Renal cortical epithelial cell (primary cell): ENCODE measurements at places on chromosomes 7 and 10. TPM values are rescaled to one million over a fixed set of nuclear protein-coding genes. Genes with fewer than 3 reads are reported as not detected.

DNA sequence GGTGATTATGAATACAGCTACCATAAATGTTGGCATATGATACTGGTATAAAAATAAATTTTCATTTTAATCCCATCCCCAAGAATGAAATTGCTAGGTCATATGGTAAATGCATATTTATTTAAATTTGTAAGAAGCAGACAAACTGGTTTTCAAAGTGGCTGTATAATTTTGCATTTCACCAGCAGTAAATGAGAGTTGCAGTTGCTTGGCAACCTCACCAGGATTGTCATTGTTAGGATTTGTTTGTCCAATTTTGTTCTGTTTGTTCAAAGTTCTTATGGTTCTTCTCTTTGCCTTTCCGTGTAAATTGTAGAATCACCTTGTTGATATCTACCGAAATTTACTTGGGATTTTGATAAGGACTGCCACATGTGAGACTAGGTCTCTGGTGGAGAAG is 237.4 kb downstream of the OTUD1 start:
- DNase-seq = no peak

GRCh38 chr10:4450981-4451908 is 374.8 kb upstream of the AKR1E2 start:
- peak; percentile 16 for DNase-seq

GRCh38 chr7:96250776-96251361 is 71.0 kb downstream of the SLC25A13 start:
- DNase-seq = no peak

- DNase-seq = no peak
Observed at GRCh38 chr7:27860800-27861199, 120.8 kb downstream of the TAX1BP1 start.

DNA sequence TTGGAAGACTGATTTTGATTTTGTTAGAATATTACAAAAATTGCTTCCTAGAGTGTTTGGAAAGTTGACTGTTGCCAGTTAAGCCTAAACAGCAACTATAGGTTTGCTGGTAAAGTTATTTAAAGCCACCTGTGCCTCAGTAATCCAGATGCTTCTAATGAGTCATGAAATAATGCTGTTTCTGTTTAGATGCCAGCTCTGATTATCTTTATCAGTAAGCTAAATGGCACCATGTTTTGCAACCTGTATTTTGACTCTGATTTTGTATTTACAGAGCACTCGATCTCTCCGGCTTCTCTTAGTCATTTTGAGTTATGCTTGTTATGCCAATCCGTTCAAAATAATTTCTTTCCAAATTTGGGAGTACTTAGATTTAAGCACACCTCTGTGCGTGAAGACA is 366.1 kb downstream of the EXOC4 start:
- no peak for DNase-seq

SLC13A1 gene
- not detected in 2 replicates for total RNA-seq

GRCh38 chr7:81036057-81036456 is 117.2 kb upstream of the SEMA3C start:
- DNase-seq = peak; percentile 29

- no peak for DNase-seq
Observed at GRCh38 chr7:140229101-140229525, 52.3 kb upstream of the KDM7A start.

DNA sequence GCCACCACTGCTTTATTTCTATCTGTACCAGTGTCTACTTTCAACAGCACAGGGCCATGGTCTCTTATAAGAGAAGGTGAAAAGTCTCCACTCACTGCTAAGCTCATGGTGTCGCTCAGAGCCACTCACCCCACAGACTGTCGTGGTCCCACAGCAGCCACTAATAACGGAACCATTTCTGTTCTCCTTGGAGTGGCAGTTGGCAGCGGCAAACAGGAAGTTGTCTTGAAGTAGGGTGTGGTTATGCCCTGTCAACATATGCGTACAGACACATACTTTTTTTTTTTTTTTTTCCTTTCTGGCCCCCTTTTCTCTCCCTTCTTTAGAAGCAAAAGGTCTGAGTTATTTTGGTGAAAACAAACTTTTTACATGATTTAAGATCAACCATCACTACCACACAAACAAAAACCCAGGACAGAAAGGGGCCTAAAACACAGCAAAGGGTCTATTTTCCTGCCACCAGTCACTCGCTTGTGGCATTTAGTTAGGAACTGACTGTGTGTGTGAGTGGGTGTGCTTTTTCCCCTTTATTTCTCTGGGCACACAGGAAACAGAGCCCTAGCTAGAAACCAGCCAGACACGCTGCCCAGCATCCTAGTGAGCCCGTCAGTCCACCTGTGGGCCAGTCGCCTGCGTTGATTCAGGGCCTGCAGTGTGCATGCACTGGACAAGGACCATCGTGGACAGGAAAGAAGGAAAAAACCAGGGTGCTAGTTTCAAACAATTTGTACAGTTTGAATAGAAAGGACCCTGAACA is 96.7 kb upstream of the EFCAB10 start:
- DNase-seq = no peak

DNA sequence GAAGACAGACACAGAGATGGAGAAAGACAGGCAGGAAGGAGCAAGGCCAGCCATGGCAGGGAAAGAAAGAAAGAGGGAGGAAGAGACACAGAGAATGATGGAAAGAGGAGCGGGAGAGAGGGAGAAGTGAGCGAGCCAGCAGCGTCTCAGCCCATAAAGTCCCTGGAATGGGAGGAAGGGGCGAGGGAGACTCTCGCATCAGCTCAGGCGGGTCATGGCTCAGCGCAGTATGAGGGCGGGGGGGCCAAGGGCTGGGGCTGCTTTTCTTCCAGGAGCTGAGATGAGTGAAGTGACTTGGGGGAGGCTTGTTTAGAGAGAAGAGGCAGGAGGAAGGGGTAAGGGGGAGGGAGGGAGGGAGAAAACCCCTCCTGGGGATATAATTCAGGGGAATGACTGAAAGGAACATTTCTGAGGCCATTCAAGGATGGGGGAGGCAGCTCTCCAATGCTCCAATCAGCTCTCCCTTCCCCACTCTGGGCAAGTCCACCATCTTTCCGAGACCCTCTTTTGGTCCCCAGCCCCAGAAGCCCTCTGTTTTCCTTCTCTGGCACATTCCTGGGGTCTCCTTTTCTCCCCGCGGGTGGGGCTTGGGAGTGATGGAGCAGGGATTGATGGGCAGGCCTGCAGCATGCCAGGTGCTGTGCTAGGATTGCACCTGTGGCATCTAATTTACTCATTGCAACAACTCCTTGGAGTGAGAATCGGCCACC is 87.9 kb downstream of the HIF1AN start:
- no peak for DNase-seq

NPFFR1 gene
- total RNA-seq = under 0.01 TPM in 1 of 2 replicates, not detected in the other

DNA sequence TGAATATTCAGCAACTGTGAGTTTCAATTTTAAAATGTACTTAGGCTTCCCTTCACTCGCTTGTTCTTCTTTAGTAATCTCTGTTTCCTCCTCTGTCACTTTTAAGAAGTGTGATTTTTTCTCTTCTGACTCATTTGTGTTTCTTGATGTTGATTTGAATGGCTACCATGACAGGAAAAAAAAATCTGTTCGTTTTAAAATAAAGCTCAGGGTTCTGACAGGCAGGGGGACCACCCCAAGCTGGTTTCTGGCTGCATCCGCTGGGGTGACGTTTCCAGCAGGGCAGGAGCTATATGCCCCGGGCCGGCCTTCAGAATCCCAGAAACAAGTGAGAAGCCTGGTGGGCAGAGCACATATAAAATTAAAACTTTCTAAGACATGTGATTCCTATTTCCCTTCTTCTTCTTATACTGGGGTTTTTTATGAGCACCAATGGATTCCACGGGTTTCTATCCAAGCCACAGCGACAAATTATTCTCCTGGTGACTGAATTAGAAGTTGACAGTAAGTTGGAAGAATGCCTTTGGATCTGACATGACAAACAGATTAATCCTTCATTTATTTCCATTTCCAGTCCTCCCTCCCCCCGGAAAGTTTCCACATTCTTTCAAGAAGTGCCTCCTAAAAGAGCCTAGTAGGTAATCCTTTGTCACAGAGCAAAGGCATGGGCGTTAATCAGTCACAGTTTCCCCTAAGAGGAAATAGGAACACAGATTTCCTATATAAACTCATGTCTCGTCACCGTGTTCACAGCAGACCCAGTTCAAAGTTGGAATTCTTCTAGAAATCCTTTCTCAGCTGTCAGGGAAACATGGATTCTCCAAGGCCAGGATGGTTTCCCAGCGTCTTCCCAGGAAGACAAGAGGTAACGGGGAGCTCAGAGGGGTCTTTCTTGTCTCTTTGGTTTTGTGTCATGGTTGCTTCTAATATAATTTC is 79.9 kb downstream of the PTPRE start:
- DNase-seq = no peak

JMJD1C gene
- 74.8 and 122 TPM in 2 replicates for total RNA-seq

DNA sequence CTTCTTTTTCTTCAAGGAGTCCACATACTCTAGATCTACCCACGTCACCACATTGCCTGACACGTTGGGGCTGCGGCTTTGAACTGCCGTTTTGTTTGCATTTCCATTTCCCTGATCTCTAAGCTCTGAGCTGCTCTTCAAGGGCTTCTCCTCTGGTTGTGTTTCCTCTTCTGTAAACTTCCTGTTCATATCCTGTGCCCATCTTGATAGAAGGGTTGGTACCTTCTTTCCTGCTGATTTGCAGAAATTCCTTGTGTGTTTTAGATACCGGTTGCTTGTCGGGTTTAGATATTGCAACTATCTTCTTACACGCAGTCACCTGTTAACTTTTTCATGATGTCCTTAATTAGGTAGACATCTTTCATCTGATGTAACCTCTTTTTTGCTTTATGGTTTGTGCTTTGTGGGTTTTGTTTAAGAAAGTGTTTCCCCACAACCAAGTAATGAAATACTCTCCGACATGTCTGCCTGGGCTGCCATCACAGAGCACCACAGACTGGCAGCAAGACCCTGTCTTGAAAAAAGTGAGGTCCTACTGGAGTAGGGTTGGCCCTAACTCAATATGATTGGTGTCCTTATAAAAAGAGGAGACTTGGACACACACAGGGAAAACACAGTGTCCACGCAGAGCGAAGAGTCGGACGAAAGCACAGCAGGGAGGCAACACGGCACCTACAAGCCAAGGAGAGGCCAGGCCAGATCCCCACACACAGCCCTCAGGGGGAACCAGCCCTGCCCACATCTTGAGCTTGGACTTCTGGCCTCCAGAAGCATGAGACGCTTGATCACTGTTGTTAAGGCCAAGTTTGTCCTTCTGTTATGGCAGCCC is 99.1 kb upstream of the PDGFA start:
- DNase-seq = no peak

DNA sequence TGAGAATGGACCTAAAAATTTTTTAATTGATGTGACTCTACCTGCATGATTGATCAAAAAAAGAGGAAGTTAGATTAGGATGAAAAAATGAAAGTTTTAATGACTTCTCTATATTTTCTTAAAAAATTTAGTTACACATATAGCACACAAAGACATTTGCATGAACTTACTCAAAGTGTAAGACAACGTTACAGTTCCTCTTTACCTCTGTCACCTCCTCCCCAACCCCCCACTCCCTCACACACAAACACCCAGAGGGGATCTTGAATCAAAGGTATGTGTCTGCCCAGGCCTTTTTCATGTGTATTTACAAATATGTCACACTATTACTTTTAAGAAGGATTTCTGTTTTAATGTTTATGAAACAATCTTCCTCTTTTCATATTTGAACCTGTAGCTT is 20.6 kb upstream of the CDCA7L start:
- no peak for DNase-seq

DNA sequence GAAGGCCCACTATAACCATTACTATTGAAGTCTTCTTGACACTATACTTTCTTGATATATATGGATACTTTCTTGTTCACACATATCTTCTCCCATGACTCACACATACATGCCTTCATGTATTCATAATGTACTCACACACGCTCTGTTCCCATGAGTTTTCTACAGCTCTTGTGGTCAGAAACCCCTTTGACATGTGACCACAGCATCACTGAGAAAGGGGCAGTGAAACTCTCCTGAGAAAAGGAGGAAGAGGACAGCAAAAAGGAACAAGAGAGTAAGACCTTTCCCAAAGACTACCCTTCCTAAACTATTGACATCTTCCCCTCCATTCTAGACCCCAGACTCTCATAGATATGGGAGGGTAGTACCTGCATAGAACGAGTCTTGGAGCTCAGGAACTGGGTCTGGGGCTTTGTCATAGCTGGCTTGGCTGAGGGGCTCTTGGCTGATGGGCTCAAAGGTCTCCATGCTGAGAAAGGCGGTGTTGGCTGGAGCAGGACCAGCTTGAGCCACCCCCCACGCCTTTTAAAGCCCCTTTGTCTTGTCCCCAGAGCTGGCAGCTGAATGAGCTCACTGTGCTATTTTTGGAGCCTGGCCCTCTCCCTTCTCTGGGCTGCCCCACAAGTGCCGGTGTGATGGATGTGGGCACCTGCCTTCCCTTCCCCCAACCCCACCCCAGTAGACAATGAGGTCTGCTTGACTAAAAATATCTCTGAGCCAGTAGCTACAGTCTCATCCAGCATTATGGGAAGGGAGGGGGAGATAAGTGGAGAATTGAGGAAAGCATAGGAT is 5.1 kb downstream of the SYNPO2L start:
- DNase-seq = no peak

- DNase-seq = no peak
Observed at GRCh38 chr10:1595242-1595600, 142.1 kb downstream of the ADARB2 start.

SNCG gene
- 0.85 and 5.2 TPM in 2 replicates for total RNA-seq

- no peak for DNase-seq
Observed at GRCh38 chr10:15290150-15290549, 80.9 kb downstream of the FAM171A1 start.

DNA sequence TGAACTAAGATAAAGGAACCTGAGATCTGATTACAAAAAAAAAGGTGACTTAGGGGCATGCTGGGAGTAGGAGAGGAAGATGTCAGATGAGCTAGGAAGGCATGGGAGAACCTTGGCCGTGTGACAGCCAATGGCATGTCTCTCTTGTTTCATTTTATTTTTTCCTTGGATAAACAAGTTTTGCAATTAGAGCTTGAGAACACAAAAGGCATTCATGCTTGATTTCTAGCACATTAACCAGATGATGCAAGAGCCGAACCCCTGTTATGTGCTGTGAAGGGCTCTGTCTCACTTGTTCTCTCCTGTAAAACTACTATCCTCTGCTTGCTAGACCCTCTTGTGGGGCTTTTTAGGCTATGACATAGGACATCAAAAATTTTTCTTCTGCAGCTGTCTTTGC is 134.3 kb upstream of the ASAH2 start:
- DNase-seq = peak; percentile 96

- DNase-seq = peak; percentile 21
Observed at GRCh38 chr7:13908667-13909397, 80.6 kb downstream of the ETV1 start.

- DNase-seq = no peak
Observed at GRCh38 chr10:73039635-73040034, 57.0 kb downstream of the P4HA1 start.

DNA sequence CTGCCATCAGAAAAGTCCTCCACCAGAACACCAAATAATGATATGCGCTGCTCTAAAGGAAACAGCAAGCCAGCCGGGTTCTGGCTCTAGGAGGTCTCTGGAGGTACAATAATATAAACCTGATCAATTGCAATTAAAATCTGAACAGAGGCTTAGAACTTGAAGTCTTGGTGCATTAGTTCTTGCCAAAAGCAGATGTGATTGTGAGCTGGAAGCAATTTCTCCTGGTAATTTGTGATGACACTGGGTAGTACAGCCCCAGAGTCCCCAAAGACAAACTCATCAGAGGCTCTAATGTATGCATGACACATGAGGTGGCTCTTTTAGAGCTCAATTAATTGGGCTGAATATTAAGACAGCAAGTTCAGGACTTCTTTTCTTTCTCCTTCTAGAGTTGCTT is 3.3 kb downstream of the ETV1 start:
- no peak for DNase-seq

DENND2A gene
- 13.5 and 67.9 TPM in 2 replicates for total RNA-seq

- DNase-seq = no peak
Observed at GRCh38 chr7:95919556-95919955, 147.2 kb downstream of the DYNC1I1 start.

GRCh38 chr7:90180649-90181048 is 26.4 kb downstream of the STEAP1 start:
- peak; percentile 53 for DNase-seq

SUN1 gene
- total RNA-seq = 164 and 234 TPM in 2 replicates
